ENCODE measurements at places on chromosomes 5 and 9. TPM values are rescaled to one million over a fixed set of nuclear protein-coding genes. Genes with fewer than 3 reads are reported as not detected.

Gene CYSTM1
- total RNA-seq = 20.0 TPM

GRCh38 chr9:114008667-114009410 lies 69.3 kb downstream of the AMBP start:
- DNase-seq = no peak

Gene TEX48
- not detected for total RNA-seq

Gene GPR150
- total RNA-seq = 0.57 TPM
